ENCODE measurements at places on chromosomes 1 and 21.

- no peak for DNase-seq
Measured at GRCh38 chr1:237873487-237874211, 17.1 kb downstream of the ZP4 start.

DNA sequence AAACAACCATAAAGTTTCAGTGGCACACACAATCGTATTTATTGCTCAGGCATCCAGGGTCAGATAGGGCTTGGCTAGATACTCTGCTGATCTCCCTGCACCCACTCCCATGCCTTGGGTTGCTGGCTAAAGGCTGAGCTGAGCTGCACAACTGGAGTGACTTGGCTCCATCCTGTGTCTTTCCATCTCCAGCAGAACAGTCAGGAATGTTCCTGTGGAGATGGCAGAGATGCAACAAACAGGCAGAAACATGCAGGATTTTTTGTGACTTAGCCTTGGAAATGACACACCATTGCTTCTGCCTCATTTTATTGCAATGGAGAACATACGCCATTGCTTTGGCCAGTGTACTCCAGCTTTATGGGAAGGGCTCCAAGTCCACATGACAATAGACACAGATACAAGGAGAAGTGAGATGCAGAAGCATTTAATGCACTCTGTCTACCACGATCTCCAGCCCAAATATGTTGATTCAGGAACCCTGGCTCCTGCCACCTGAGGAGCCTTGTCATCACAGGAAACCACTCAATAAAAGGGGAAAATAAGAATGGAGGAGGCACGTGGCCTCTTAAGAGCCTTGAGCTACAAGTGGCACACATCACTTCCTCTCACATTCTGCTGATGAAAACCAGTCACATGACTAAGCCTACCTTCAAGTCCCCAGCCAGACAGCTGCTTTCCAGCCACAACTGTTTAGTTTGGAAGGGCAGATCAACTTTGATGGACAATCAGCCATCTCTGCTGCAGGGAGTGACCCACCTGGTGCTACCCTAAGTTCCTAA, 10.1 kb upstream of the GUCA2B start:
- no peak for DNase-seq

DNA sequence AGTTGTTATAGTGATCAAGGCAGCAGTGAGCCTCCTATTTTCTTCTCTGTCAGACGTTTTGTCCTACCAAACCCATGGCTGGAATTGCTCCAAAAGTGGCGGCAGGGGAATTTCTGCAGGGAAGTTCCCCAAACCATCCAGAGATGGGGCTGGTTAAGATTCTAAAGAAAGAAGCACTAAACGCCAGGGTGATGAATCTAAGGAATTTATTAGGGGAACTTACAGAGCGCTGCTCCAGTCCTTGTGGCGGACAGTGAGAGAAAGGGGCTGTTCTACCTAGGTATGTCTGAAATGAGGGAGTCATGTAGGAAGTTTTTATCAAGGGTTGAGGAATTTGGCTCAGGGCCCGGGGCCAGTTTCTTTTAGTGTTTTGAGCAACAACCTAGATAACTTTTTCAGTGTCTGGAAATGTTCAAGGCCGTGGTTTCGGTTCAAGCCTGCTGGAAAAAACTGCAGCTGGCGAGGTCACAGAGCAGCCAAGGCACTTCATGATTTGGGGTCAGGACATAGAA, 222.4 kb upstream of the B3GALT2 start:
- DNase-seq: no peak

DNA sequence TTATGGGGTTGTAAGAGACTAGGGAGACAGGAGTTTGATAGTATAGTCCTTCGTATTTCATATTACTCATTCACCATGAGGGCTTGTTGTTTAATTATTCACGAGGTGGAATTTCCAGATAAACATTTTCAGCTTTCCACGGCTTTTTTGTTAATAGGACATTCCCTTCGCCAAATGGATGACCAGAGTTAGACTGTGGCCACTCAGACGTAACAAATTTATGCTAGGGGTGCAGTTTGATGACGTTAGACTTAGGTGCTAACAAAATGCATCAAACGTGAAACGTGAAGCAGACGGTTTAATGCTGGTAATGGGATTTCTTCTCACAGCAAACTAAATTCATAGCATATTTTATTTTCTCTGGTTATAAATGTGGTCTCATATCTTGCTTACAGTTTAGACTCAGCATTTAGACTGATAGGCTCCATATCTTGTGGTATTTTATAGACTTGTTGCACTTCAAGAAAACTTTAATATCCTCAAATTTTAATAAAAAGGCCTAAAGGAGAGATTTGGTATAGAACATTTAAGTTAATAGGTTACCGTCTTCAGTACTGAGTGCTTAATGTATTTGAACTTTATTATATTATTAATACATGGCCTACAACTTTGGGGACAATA, 2.3 kb downstream of the DHX9 start:
- DNase-seq: no peak

DNA sequence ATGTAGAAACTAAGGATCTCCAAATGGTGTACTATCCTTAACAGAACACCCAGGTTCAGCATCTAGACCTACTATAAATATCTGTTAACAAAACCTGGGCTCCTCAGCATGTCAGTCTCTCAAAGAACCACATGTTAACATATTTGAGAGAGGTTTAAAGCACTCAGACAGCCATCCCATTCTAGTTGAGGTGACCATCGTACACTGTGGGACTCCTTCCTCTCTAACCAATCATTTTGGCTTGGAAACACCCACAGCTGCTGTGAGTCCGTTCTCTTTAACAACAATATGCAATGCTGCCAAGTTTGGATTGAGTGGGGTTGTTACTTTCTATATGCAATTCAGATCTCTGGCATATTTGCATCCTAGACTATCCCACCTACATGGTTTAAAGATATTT, 105.8 kb downstream of the MRPL39 start:
- DNase-seq: no peak

GRCh38 chr1:109237512-109237911, 11.8 kb upstream of the CELSR2 start:
- no peak for DNase-seq

DNA sequence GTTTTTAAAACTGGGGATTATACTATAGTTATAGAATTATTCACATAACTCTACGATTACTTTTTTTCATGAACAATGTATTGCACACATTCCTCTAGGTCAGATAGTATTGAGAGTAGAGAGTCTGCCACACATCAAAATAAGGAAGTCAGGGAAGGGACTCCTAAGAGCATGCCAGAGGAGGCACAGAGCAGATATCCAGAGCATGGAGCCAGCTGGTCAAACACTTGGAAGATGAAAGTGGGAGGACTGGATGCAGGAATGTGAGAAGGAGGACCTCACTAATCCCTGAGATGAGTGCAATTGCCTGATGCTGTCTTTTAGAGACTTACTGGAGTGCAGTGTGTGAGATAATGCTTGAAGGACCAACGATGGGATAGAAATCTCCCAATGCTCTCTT, 9.6 kb upstream of the RFX5 start:
- DNase-seq: no peak

DNA sequence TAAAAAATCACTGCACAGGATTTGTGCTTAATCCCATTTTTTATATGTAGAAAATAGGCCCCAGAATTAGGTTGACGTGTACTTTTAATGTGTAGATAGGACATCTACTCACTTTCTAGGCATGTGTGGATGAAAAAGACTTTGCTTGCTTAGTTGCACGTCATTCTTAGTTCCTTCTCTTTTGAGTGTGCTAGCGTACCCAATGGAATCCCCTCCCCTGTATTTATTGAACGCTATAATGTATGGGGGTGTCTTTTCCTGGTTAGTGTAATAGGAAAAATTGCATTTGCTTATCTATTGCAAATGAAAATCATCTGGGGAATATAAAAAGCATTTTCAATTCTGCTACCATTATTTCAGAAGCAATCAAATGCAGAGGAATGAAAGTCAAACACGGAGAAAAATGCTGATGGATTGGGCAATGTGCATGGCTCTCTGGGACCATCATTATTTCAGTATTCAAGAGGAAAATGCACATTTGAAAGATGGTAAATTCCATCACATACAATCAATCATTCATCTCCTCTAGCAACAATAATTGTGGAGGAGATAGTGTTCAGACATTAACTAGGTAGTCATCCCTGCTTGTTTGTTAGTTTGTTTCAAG, 277.0 kb upstream of the B3GALT2 start:
- DNase-seq: no peak

GRCh38 chr1:158075078-158075477, 81.6 kb downstream of the KIRREL1 start:
- DNase-seq: no peak

GRCh38 chr1:37795340-37796125, 1.9 kb downstream of the MANEAL start:
- DNase-seq: no peak

- no peak for DNase-seq
Measured at GRCh38 chr1:214414691-214415090, 133.7 kb downstream of the SMYD2 start.

DNA sequence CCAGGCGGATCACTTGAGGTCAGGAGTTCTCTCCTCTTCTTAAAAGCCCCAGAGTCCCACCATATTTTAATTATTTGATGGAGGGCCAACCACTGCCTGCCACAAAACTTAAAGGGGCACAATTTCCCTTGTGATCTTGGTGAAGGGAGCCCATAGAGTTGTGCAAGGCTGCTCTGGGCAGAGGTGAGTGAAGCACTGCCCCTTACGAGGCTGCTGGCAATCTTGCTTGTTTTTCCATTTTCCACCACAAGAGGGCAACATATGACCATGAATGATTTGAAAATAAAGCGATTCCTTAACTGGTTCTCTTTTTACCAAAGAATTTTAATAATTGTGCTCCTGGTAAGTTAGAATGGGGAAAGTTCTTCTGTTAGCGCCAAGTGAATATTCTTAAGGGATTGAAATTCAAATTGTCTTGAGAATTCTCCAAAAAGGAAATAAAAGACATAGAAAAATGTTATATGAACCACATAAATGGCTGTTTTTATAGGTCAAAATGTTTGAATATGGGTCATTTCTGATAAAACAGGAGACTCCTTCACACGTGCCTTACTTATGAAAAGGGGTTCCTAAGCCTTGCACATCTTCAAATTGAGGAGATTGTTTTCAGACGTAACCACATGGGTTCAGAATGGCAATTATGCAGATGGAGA, 22.7 kb downstream of the PGM1 start:
- DNase-seq: peak; percentile 15

- DNase-seq: no peak
Measured at GRCh38 chr1:87501738-87502137, 173.1 kb downstream of the LMO4 start.

- no peak for DNase-seq
Measured at GRCh38 chr1:183995322-183996039, 42.0 kb downstream of the COLGALT2 start.

- DNase-seq: no peak
Measured at GRCh38 chr1:30665216-30666010, 58.0 kb downstream of the MATN1 start.

DNA sequence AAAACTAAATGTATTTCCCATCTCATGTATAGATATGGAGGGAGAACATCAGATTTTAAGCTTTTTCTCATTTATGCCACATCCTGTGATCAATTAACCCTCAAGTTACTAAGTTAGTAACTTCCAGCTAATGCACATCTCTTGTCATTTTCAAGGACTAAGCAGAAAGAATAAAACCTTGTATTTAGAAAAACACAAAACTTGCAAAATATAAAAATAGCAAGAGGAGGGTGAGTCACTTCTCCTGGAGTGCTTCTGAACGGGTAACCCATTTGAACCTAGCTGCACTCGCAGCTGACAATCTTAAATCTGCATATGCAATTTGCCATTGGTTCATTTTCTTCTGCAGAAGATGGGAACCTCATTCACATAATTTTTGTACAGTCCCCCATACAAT, 500.5 kb downstream of the SETD4 start:
- no peak for DNase-seq

- no peak for DNase-seq
Measured at GRCh38 chr1:172566196-172566997, 33.4 kb downstream of the SUCO start.

- no peak for DNase-seq
Measured at GRCh38 chr1:41545996-41546832, 61.7 kb upstream of the EDN2 start.

DNA sequence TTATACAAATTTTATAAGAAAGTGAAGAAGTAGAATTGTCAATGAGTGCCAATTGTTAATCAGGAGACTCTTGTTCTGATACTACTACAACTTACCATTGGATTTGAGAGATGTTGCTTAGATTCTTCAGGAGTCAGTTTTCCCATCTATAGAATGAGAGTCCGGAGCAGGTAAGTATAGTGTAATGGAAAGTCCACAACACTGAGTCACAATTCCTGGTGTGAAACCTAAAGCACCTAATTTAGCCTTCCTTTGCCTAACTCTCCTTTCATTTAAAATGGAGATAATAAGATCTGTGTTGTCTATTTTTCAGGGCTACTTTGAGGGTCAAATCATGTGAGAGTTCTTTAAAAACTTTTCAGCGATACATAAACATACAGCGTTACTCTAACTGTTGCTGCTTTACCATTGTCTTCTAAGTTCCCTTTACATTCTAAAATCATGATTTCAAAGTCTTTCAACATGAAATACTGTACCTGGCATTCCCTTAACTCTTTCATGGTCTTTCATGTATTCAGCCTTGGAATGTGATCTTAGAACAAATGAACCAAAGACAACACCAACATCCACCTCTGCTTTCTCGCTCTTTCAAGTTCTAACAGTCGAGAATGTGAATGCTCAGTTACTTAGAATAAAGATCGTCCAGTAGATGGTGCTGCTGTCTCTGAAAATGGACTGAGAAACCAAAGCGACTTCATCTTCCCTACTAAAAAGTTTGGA, 90.9 kb downstream of the SLC30A10 start:
- DNase-seq: no peak

DNA sequence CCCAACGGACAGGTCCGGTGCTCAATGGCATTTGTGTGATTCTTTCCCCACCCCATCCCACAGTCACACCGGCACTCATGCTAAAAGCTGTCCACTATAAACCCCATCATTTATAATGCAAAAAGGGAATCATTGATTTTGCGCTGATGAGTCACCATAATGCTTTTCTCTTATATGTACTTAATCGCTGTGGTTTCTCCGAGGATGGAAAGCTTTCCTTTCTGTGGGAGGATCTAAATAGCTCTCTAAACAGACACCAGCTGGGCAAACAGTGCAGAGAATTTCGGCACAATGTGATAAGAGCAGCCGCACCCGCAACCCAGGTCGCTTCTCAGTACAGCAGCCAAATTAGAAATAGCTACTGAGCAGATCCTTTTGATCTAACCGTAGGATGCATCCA, 85.6 kb downstream of the SETD4 start:
- DNase-seq: no peak

DNA sequence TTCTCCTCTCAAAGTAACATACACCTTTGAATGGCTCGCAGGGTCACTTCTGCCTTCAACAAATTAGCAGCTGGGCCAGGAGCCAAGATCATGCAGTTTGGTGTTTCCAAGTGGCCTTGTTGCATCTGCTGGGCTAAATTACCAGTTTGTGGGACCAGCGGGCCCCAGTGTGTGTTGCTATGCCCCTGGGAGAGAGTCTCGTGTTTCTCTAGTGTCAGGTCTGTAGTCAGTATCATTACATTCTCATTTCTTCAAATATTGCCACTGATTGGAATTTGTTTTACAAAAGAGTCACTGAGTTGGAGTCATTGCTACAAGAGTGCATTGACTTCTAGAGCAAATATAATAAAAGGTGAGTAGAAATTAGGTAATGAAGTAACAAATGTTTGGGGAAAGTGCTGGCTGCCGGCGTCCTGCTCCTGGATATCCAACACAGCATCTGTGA, 35.5 kb downstream of the RHOU start:
- no peak for DNase-seq
